ENCODE measurements at places on chromosomes 12 and 14. TPM values are rescaled to one million over a fixed set of nuclear protein-coding genes. Genes with fewer than 3 reads are reported as not detected.

Gene PTCSC3
- 21.0 TPM for total RNA-seq

Gene ASCL1
- total RNA-seq, result not detected

Gene ADCY4
- 54.5 TPM for total RNA-seq

Gene PIK3C2G
- total RNA-seq, result 0.10 TPM

Gene PLEKHG7
- not detected for total RNA-seq

Gene ETFBKMT
- 6.5 TPM for total RNA-seq

Gene SLC35F4
- 4.0 TPM for total RNA-seq

- DNase-seq, result no peak
These were observed 22.4 kb upstream of the PPM1H start for GRCh38 chr12:62957233-62957953.

GRCh38 chr14:21556378-21557083 lies 23.3 kb downstream of the OR10G3 start:
- no peak for DNase-seq

DNA sequence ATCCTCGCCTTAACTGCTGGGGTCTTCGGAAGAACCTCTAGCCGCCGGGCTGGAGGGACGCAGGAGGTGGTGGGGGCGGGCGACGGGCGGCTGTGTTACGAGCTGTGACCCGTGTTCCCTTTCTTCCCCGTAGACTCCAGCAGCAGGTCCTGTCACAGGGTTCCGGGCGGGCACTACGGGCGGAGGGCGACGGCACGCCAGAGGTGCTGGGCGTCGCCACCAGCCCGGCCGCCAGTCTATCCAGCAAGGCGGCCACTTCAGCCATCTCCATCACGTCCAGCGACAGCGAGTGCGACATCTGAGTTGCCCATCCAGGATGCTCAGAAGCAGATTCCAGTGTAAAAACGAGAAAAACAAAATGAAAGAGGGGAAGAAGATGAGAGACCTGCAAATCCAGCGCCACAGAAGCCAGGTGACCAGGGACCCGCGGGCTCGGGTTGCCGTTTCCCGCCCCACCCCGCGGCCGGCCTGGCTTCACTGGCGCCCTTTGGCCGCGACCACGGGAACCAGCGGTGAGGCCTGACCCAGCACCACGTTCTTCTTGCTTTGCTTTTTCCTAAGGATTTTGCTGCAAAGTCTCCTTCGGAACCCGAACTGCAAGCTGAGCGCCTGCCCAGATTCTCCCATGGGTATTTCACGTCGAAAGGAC lies 2.1 kb downstream of the SIX6 start:
- DNase-seq, result no peak

DNA sequence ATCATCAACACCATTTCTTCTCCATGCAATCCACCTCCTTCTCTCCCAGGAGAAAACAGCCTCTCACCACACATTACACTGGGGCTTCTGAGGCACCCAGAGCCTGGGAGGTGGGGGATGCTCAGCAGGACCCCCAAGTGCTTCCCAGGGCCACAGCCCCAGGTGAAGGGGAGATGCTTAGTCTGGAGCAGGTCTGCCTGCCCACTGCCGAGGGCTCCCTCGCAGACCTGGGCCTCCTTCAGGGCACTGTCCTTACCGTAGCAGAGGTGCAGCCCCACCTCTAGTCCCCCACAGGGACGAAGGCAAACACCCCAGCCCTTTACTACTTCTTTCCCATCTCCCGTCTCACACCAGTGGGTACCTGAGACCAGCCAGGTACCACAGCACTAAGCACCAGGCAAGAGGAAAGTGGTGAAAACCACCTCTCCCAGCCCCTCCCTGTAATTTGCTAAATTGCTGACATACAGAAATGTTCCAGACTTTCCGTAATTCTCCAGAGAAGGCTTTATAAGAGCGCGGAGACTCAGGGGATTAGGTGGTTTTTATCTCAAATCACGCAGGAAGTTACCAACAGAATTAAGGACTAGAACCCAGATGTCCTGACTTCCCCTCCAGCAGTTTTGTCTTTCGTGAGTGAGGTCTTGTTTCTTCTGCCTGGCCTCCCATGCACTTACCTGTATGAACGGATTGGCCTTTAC lies 59.0 kb downstream of the PLEKHG3 start:
- DNase-seq, result no peak

DNA sequence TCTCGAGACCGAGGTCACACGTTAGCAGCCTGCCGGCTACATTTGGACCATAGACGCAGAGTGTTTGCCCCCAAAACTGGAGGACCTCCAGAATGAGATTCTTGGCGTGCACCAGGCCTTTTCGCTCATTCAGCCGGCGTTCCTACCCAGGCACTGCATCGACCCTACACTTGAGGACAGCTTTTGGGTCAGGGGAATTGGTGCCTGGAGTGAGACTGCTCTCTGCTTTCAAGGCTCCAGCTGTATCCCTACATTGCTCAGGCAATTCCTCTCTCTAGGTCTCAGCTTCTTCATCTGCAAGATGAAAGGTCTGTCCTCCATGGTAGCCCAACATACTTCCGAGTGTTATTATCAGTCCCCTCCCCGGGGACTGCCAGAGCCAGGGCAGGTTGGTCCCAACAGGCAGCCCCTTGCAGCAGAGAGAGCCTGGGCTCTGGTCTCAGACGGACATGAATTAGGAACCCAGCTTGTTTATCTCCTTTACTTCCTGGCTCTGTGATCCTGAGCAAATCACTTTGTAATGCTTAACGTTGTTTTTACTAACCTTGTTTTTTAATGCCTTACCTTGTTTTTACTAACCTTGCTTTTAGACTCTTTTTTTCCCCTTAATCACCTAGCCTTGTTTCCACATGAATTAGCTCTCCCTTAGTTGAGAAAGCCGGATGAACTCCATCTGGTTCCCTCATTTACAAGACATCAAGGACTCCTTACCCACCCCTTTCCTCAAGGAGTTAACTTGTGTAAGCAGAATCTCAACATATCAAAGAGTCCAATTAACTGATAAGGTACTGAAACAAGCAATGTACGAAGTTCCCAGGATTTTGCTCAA lies 892 bp downstream of the TCHP start:
- no peak for DNase-seq

DNA sequence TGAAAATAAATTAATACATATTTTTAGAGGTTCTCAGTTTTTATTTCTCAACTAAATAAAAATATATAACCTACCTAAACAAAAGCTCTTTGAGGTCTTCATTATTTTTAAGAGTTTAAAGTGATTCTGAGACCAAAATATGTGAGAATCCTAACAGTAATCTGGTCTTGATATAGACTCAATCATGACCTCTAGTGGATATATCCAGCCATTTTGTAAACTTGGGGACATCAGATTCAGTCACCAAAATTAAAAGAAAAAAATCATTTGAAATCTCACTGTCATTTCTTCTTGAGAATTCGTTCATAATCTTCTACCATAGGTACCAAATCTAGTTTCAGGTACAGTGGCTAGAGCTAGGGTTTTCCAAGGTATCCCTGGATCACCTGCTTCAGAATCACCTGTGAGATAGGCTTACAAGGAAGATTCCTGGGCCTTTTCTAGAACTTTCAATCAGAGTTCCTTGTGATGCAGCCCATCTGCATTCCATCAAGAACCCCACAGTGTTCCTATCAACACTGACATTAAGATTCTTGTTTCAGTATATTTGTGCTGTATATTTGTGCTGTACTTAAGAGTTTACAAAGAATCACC lies 214.9 kb downstream of the ADAMTS20 start:
- no peak for DNase-seq

- DNase-seq, result no peak
These were observed 405.5 kb downstream of the MDGA2 start for GRCh38 chr14:47269756-47270492.

DNA sequence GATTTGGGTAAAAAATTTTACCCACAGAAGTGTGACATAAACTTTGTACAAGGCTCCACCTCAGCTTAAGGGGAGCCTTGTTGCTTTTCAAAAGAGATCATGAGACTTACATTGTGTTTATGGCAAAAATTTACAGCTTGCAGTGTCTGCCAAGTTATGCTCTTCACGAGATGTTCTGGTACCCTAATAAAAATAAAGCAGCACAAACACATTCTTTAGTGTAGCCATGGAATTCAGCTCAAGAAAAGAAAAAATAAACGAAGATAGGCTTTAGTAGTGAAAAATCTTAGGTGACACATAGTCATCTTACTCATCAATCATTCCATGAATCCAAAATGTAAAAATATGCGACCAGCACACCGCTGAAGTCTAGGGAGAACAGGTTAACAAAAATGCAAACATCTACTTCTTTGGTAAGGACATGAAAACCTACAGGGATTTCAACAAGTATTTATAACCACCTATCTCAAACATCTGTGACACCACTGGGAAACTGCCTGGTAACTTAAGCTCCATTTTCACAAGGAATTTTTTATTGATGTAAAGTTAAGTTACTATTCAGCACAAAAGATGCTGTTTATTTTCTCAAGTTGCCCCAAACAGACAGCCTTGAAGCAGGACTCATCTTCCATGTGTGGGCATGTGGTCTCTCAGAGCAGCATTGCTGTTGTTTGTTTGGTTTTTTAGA lies 32.9 kb downstream of the DMAC2L start:
- no peak for DNase-seq

- no peak for DNase-seq
These were observed 100.7 kb downstream of the LRRK2 start for GRCh38 chr12:40325349-40325960.

Measured in thyroid gland (tissue), 4 donors.